T-helper 22 cell (primary cell): ENCODE measurements at places on chromosomes 4 and X.

- DNase-seq: no peak
Observed at GRCh38 chr4:78885598-78885997, 53.6 kb downstream of the PAQR3 start.

- no peak for DNase-seq
Observed at GRCh38 chr4:10462876-10463275, 5.7 kb upstream of the ZNF518B start.

- DNase-seq: no peak
Observed at GRCh38 chrX:150324919-150325318, 38.2 kb upstream of the MAMLD1 start.

DNA sequence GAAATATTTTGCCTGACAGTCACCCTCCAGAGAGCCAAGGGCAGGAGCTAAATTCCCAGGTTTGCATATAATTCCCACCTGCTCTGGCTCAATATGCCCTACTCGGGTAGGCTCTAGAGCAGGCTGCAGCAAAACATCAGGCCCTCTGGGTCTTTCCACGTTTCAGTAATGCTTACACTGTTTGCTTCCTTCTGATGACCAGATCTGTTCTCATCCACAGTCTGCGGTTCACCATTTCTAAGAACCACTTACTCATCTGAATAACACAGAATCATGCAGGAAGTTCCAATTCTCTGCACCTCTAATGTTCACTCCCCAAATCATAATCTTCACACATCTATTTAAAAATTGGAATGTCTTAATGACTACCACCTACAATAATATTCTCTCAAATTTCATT, 141.4 kb downstream of the PPP3CA start:
- DNase-seq: peak; percentile 9
